HuH-7.5 (cell line): ENCODE measurements at places on chromosomes 3 and 15.
A peak's percentile ranks its signal among the peaks of the same experiment; 100 is the strongest.

DNA sequence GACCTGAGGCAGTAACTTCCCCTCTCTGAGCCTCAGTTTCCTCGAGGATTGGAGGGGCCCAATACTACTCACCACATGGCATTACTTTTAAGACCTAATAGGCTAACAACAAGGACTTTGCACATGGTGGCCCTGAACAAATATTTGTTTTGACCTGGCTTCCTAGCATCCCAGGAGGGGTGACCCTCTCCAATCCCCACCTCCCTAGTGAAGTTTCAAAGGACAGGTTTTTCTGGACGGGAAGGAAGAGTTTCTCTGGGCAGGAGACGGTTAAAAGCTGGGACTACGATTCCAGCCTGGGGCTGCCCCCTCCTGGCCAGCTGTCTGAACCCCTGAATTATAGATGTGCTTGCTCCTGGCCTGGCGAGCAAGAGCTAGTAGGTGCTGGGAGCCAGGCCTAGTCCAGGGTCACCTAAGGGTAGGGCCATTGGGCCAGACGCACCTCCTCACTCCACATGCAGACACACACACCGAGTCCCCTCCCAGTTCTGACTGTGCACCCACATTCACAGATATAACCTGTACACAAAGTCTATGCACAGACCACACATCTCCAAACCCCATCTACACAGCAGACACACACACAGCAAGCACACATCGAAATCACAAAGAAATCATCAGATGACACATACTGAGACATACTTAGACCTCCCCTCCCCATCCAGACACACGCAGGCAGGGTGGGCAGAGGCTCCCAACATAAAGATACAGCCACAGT lies 2.7 kb upstream of the ISL2 start:
- DNase-seq, result peak; percentile 88

DNA sequence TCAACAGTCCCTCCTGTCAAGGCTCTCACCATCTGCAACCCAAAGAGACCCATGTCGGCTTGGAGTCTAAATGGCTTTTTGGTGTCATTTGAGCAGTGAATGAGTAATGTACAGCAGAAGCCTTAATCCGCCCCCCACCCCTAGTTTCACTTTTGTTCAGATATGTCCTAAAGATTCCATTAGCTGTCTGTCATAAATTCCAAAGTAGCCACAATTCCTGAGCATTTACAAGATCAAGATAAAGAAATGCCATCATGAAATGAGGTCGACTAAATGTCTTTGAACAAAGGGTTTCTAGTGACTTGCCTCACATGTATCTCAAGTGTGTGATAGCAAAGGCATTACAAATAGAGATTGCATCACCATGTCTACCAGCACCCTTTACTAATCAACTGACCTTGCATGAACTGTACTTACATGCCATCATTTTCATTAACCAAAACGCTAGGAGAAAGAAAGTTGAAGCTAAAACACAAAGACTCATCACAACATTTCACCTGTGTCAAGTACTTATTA lies 123.8 kb upstream of the PHLDB2 start:
- DNase-seq, result no peak

- DNase-seq, result no peak
Observed at GRCh38 chr3:54641226-54642014, 286.4 kb downstream of the LRTM1 start.

DNA sequence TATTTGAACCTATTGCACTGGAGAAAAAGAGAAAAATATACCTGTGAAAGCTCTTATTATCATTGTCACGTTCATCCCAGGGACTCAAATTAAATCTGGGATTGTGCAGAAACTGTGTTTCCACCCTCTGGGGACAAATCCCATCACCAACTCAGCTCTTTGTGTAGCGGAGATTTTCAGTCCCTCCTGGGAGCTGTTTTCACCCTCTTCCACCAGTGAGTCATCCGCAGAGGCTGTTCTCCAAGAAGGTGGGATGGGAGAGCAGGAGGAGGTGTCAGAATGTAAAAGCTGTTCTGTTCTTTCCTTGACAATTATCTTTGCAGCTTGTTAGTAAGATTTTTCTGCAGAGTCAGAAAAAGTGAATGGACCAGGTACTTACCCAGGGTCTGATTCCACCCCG lies 28.0 kb downstream of the SV2B start:
- no peak for DNase-seq

DNA sequence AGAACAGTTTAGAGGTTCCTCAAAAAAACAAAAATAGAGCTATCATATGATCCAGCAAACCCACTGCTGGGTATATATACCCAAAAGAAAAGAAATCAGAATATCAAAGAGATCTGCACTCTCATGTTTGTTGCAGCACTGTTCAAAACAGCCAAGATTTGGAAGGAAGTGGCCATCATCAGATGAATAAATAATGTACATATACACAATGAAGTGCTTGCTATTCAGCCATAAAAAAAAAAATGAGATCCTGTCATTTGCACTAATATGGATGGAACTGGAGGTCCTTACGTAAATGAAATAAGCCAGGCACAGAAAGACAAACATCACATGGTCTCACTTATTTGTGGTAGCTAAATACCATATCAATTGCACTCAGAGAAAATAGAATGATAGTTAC lies 58.4 kb downstream of the SCAPER start:
- no peak for DNase-seq

GRCh38 chr3:192577271-192577670 lies 150.1 kb downstream of the FGF12 start:
- no peak for DNase-seq

GRCh38 chr3:124567179-124567578 lies 163.1 kb upstream of the UMPS start:
- no peak for DNase-seq

DNA sequence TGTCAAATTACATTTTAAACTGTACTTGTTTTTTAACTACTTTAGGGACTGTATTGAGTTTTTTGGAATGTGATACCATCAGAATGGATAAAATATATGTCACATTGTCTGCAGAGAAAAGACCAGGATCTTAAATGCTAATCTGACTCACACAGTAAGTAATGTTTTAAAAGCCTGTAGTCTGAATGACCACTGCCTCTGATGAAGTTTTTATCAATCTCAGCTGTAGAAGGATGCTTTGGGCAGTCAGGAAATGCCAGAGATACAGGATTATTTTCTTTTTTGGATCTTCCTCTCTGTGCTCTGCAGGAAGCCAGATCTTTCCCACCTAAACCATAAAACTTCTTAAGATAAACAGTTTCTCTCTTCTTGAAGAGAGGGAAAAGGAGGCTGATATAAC lies 73.1 kb upstream of the PRTG start:
- no peak for DNase-seq

- no peak for DNase-seq
Observed at GRCh38 chr15:100779331-100780207, 100.1 kb upstream of the ALDH1A3 start.

DNA sequence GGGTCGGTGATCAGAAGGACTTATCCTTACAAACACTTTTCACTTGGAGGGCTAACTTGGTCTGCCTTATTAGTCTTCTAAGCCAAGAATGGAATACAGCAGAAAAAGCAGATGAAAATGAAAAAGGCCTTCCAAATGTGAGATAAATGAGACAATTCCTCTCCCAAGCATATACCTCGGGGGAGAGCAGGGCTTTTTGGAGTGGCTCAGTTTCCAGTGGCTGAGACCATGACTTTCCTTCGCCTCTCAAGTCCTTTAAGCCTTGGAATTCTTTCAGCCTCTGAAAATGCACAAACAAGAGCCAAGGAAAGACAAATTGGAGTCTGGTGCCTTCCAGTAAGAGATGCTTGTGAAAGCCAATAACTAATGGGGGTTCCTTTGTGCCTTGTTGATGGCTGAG lies 130.9 kb downstream of the DTWD1 start:
- no peak for DNase-seq

DNA sequence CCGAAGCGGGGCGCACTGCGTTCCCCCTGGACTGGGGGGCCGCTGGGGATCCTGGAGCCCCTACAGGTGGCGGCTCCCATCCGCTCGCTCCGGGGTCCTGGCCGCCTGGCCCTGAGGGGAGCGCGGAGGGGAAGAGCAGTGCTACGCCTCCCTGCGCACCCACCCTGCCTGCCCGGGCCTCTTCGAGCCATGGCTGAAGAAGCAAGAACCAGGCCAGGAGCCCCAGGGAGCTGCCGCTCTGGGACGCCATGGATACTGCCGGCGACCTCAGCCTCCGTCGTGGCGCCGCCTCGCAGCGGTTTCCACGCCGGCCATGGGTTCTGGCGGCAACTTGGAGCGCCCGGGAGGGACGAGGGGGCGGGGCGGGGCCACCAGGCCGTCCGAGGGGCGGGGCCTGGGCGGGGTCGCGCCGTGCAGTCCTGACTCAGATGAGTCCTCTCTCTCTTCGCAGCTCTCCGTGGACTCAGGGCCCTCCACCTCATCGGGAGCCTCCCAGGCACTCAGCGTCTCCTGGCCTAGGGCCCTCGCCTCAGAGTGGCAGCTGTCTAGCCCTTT lies 50.9 kb downstream of the MYL3 start:
- DNase-seq, result peak; percentile 70

DNA sequence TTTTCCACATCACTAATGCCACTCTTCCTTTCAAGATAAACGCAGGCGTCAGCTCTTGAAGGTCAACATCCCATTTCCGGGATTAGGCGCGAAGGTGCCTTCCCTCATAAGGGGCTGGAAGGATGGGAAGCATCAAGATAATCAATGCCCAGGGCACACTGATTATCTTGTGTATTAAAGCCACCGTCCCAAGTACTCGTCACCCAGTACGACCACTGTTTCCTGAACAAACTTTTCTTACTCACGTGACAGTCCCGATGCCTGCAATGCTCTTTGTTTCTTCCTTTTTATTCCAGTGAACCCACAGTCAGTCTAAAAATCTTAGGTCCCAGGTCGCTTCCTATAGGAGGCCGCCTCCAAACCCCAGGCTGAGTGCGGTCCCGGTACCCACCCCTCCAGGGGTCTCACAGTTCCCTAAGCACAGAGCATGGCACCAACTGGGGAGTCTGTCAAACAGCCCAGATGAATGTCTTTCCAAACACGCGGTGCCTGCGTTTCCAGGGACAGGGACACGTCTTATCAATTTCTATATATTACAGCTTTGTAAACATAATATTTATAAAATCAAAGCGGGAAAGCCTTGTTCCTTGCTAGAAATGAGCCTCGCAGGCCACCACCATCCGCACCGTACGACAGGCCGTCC lies 589 bp downstream of the ANAPC13 start:
- DNase-seq, result peak; percentile 39
